H1 (cell line): ENCODE measurements at places on chromosomes 11 and 22.

DNA sequence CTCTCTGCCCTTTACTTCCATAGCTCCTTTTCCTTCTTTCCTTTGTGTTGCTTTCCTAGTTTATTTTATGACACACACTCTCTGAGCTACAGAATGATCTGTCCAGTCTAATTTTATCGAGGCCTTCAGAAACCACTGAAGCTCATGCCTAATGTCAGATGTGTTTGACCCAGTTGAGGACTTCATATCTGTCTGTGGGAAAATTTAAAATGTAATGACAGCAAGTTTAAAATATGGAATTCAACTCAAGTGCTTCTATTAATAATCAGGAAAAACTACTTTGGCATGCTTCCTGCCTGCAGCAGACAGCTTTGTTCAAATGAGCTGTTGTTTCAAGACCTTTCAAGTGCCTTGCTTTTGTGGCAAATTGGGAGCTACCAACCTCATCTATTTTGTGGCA, 261.8 kb upstream of the MTNR1B start:
- no peak for DNase-seq

DNA sequence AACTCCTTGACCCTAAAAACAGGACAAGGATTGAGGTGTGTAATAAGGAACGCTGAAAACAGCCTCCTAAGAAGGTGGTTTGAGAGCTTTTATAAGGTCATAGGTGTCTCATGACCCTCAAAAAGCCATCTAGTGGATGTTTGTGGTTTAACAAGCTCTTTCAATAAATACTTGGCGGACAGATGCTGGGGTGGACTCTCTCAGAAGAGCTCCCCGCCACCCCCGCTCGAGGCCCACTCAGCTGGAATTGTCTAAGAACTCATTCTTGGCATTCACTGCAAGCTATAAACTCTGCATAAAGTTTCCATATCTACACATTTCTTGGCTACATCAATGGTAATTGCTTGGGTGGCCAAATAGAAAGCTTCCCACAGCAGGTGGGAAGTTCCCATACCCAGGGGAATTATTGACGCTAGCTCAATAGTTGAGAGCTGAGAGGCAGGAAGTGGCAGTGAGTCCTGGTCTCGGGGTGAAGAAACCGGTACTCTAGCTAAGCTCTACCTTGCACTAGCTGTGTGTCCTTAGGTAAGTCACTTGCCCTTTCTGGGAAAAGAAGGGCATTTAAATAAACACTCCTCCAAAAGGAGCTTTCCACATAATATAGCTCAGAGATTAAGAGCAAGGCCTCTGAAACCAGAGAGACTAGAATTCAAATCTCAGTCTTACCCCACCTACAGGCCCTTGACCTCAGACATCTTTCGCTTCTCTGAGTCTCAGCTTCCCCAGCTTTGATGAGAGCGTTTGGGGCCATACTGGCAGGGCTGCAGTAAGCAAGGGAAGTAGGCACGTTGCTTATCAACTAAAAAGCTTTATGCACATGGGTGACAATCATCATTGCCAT, 6.4 kb downstream of the MS4A15 start:
- no peak for DNase-seq

DNA sequence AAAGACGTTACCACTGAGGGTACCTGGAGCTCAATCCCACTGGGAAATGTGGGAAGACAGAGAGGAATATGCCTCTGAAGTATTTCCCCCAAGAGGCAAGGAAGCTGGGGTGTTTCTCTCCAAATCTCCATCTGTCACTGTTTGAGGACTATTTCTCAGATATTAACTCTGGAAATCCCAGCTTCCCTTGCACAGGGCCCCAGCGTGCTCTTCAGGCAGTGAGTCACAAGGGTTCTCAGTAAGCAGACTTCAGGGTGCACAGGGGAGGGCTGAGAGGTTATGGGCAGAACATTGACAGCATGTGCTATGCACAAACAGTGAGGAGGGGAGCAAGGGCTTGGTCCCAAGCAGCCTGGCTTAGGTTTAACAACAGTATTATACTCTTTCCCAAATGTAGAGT, 60.9 kb upstream of the EED start:
- no peak for DNase-seq

DNA sequence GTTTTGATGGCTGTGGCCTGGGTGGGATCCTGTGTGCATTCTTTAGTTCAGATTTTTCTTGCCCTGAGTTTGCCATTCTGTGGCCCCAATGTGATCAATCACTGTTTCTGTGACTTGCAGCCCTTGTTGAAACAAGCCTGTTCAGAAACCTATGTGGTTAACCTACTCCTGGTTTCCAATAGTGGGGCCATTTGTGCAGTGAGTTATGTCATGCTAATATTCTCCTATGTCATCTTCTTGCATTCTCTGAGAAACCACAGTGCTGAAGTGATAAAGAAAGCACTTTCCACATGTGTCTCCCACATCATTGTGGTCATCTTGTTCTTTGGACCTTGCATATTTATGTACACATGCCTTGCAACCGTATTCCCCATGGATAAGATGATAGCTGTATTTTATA, 620 bp downstream of the OR4C16 start:
- no peak for DNase-seq

DNA sequence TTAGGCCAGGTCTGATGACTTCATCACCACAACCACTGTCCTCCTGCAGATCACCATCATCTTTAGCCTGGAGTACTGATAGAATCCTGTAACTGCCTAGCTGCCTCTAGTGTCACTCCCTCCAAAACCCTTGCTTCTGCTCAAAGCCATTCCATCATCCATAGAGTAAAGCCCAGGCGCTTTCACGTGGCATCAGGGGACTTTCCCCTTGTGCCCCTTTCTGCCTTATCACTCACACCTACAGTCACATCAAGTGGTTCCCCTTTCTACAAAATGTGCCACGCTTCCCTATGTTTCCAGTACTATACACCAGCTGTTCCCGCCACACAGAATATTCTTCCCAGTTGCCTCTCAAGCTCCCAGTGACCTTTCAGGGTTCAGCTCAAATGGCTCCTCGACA, 75.9 kb downstream of the MN1 start:
- no peak for DNase-seq

GRCh38 chr22:35593891-35594470, 23.1 kb downstream of the MB start:
- DNase-seq, result no peak

GRCh38 chr11:35042913-35043312, 96.1 kb upstream of the CD44 start:
- no peak for DNase-seq

- DNase-seq, result no peak
Measured at GRCh38 chr11:70796648-70797227, 398.4 kb downstream of the CTTN start.

DNA sequence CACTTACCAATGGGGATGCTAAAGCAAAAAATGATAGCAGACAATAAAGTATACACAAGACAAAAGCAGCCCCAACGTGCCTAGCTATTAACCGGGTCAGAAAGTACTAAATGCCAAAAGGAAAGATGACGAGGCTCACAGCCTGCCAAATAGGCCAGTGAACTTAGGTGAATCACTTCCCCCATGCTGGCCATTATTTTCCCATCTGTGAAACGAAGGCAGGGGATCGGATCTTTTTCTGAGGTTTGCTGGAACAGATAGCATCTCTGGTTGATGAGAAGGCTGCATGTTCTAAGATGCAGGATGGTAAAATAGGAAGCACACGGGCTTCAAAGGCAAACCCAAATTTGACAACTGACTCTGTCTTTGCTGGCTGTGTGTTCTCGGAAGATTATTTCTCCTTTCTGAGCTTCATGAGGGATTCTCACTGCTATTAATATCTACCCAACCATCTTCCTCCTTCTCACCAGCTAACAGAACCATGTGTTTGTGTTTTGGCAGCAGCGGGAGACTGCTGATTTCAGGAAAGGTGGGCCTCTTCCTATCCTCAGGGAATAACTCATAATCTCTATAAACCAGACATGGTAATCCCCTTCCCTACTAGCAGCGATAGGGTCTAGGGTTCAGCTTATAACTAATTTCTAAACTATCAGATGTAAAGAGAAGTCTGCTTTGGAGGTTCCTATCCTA, 390.7 kb downstream of the LARGE1 start:
- DNase-seq, result no peak

DNA sequence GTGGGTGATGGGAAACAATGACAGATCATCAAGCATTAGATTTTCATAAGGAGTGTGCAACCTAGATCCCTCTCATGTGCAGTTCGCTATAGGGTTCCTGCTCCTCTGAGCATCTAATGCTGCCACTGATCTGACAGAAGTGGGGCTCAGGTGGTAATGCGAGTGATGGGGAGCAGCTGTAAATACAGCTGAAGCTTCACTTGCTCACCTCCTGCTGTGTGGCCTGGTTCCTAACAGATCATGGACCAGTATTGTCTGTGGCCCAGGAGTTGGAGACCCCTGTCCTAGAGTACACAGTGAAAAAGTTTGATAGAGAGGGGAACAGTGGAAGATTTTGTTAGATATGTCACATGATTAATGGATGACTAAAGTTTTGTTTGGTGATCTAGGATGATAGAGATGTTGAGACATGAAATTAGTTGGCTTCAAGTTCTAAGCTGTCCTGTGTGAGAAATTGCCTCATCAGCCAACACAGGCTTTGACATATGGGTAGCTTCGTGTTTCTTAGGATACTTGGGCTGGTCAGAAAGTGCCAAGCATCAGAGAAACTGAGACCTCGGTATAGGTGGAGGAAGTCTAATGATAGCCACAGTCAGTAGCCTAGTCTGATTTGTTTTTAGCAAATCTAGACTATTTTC, 47.4 kb downstream of the ARHGEF12 start:
- DNase-seq, result no peak

DNA sequence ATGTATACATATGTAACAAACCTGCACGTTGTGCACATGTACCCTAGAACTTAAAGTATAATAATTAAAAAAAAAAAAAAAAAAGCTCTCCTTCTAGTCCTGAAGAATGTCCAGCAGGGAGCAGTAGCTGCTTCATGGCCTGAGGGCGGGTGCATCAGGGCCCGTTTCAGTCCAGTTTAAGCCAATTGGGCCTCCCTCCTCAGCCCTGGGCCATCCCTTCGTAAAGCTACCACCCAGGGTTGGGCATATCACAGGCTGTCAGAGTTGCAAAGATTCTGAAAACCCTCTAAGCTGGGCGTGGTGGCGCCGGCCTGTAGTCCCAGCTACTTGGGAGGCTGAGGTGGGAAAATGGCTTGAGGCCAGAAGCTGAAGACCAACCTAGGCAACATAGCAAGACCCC, 5.4 kb downstream of the TMPRSS13 start:
- DNase-seq, result no peak

- no peak for DNase-seq
Measured at GRCh38 chr11:112694813-112695212, 266.4 kb upstream of the NCAM1 start.
